ENCODE measurements at places on chromosomes 1 and 21.
A peak's percentile ranks its signal among the peaks of the same experiment; 100 is the strongest.

DNA sequence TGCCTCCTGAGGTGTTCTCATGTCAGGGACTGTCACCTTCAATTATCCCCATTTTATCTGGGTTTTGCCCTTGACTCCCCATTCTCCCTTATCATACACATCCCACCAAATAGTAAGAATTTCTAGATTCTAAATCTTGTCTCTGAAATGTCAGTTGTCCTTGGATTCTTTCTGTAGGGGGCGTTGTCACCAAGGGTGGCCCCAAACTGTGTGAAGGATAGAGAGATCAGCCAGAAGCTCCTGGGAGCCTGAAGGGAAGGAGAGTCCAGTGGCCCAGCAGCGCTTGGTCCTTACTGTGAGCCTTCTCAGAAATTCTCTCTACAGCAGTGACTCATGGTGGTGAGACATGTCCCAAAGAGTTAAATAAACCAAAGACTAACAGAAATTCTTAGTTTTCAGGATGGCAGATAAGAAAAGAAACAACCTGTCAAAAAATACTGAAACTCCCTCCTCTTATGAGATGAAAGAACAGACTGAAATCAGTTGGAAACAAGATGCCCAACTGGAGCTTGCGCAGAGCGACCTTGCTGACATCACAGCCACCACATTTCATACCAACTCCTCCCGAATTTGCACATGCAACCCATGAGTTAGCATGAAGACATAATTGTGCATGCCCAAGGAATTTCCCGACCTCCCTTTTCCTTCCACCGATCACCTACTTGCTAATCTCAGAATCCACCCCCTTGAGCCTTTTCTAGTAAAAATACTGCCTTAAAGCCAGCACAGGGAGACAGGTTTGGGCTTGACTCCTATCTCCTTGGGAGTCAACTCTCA lies 109.8 kb downstream of the ELAVL4 start:
- DNase-seq = no peak

DNA sequence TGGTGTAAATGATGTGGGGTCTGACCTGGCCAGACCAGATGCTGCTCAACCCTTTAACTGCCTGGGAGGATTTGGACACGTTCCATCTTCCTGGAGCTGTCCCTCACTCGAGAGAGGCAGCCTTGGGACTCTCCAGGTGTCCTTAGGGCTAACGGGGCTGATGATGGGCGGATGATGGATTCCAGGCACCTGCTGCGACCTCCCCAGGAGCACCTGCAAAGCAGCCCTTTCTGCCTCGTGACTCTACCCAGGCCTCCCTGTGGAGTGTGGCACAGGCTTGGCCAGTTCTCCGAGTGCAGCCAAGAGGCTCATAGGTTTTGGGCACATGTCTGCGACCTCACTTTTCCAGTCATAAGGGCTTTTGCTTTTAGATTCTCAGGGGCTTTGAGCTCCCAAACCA lies 12.3 kb upstream of the TRIM17 start:
- no peak for DNase-seq

DNA sequence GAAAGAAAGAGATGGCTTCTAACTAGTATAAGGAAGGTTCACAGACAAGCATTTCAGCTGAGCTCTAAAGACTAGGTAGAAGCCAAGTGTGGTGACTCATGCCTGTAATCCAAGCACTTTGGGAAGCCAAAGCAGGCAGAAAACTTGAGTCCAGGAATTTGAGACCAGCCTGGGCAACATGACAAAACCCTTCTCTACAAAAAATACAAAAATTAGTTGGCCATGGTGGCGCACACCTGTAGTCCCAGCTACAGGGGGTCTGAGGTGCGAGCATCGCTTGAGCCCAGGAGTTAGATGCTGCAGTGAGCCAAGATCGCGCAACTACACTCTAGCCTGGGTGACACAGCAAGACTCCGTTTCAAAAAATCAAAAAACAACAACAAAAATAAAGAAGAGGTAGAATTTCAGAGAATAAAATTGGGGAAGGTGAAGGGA lies 27.8 kb downstream of the FBXO42 start:
- no peak for DNase-seq

- no peak for DNase-seq
Measured at GRCh38 chr1:234355782-234356510, 17.3 kb upstream of the COA6 start.

GRCh38 chr1:170730438-170730837 lies 66.5 kb downstream of the PRRX1 start:
- no peak for DNase-seq

DNA sequence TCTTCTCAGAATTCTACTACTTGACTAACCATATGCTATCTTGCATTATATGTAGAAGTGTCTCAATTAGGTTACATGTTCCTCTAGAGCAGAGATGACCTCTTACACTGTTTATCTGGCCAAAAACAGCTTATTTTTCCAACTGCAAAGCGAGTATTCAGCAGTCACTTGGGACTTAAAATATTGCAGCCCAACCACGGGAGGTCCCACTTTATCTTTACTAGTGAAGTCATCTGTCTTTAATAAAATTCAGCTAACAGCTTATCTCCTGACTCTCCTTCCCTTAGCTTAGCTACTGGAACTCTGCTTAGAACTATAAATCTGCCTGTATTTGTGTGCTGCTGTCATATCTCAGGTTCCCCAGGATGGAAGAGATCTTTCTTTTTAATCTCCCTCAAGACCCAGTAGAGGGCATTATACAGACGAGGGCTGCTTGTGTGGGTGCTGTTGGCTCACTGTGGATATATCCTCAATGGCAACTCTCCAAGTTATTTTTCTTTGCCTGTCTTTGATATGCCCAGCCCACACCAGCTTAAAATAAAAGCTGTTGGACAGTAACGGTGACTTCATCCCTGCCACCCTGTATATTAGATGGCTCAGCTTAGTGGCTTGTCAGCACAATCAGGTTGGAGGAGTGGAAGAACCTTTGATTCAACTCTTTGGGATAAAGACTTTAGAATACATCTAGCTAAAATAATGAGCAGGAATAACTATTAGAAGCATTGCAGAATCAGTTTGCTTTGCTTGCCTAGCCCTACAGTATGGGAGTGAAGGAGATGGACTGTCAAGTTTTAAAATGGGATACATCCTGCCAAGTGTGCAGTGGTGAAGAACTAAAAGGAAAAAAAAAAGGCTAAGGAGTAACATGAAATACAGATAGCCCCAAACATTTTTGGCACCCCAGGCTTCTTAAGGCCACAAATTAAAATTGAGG lies 9.6 kb downstream of the ENSA start:
- no peak for DNase-seq

- no peak for DNase-seq
Measured at GRCh38 chr1:12406211-12407021, 176.6 kb downstream of the VPS13D start.

DNA sequence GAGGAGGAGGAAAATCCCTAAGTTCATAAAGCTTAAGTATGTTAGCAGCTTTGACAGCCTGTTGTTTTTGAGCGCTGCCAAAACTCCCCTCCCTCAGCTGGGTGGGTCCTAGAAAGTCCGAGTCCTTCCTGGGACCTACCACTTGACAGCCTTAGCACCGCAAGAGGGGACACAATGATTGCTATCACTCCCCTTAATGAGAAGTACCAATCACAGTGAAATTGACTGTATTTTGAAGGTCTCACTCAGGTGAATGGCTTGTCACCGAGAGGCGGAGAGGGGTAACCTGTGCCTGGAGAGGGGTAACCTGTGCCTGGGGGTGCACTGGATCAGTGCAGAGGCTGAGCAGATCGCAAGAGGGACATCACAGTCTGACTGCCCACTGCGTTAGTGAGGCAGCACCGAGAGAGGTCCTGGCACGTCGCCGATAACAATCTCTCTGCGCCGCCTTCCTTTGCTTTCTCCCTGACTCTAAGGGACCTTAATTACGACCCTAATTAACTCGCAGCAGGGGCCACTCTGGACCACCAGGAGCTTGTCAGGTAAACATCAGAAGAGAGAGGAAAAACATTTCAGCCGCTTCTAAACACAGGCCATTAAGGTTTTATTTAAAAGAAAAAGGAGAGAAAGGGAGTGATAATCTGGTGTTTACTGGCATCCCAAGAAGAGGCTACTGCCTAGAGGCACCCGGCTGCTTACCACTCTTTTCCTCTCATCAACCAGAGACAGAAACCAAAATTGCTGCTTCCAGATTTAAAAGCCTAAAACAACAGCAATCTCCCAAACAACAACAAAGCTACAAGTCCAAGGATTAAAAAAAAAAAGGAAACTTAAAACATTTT lies 25.7 kb upstream of the KCNK1 start:
- peak; percentile 42 for DNase-seq

DNA sequence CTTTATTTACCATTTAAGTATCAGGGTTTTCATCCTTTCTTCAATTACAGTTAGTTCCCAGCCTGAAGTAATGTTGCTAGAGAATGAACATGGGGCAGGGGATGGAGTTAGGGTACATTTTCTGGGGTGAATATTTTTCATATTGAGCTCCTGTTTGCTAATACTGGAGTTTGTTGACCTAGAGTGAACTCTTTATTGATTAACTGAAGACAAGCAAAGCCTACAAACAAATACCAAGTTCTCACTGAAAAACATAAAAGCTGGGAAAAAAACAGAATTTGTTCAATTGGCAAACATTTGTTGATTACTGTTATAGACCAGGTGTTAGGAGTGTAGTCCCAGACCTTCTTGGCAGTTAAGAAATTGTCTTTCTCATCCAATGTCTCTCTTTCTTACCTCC lies 28.2 kb upstream of the PIGV start:
- DNase-seq = no peak

GRCh38 chr1:111157431-111157830 lies 17.4 kb downstream of the CEPT1 start:
- no peak for DNase-seq

DNA sequence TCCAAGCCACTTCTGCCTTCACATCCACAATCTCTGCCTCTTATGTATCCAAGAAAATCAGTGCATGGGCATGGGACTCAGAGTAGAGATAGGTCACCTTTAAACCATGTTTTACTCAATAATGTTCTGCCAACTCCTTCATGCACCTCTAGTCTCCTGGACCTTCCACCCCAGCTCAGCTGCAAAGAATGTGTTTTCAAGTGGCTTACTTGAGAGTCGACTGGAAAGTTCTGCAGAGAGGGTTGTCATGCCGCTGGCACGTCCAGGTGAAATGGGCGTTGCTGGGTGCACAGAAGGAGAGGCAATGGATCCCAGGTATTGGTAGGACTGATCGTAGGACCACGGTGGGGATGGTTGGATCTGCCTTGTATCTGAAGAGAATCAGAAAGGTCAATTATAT lies 130.3 kb downstream of the CLIC6 start:
- DNase-seq = no peak

DNA sequence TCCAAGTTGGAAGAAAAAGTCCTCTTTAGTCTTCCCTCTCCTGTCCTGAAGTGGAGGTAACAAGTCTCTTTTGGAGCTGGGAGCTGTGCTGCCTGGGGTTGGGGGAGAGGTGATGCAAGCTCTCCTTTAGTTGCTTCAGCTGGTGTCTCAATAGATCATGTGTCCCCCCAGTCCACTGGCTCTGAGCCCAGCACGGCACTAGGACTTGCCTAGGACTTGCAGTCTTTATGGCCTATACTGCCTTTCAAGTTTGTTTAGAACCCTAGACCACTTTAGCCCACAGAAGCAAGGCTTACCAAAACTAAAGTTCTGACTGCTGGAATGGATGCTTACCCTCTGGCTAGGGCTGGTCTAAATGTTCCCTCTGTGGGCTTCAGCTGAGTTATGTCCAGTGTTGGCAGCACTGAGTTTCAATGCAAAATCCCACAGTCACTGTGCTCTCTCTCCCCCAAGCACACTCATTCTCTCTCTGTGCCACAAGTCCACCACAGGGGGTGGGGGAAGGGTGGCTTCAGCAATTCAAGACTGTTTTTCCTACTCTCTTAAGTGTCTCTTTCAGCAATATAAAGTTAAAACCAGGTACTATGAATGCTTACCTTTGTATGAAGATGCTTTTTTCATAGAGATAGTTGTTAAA lies 185.0 kb downstream of the DNAH14 start:
- no peak for DNase-seq

DNA sequence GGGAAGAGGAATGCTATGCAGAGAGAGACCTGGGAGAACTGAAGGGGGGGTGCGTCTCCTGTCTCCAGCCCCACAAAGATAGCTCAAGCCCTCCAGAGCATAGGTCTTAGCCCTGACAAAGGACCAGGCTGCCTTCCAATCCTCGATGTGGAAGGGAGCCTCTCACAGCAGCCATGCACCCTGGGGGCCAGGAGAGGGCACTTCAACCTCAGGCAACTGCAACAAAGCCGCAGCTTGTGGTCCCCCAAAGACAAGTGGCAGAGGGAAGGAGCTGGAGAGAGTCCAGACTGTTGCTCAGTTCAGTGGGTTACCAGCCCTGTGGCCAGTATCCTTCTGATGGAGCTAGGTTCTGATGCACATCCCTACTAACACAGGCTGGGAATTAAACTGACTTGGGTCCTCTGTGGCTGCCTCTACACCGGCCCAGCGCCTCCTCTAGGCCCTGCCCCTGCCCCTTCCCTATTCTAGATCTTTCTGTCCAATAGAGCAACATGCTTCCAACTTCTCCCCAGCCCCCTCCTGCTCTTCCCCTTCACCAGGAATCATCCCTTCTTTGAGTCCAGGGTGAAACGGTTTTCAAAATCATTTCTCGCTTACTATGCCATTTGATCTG lies 100.7 kb upstream of the SPATA6 start:
- DNase-seq = peak; percentile 69

DNA sequence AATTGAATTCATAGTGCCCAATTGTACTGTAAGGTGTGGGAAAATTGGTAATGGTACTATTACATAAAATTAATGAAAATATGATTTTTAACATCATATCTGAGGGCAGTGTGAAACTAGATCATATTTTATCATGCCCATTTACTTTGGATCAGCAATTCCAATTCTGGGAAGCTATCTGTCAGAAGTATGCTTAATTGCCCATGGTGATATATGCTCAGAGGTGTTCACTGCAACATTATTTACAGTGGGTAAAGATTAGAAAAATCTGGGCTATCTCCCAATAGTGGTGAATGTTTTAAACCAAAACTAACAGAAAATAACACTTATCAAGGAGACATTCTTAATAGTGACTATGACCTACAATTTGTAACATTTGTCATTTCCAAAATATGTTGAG lies 1260.0 kb downstream of the BRINP3 start:
- DNase-seq = no peak

- DNase-seq = no peak
Measured at GRCh38 chr1:241963722-241964121, 6.2 kb downstream of the BECN2 start.

- DNase-seq = no peak
Measured at GRCh38 chr1:69388044-69388443, 179.7 kb upstream of the LRRC7 start.

DNA sequence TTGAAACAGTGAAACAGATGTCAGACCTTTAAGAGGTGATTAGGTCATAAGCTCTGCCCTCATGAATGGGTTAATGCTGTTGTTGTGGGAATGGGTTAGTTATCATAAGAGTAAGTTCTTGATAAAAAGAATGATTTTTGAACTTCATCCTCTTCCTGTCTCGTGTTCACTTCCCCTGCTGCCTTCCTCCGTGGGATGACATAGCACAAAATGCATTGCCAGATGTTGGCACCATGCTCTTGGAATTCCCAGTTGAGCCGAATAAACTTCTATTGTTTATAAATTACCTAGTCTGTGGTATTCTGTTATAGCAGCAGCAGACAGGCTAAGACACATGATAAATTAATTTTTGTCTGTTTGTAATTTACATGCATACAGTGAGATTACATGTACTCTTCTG lies 112.0 kb upstream of the LRRC7 start:
- no peak for DNase-seq
